ENCODE measurements at places on chromosomes 3 and 15.

DNA sequence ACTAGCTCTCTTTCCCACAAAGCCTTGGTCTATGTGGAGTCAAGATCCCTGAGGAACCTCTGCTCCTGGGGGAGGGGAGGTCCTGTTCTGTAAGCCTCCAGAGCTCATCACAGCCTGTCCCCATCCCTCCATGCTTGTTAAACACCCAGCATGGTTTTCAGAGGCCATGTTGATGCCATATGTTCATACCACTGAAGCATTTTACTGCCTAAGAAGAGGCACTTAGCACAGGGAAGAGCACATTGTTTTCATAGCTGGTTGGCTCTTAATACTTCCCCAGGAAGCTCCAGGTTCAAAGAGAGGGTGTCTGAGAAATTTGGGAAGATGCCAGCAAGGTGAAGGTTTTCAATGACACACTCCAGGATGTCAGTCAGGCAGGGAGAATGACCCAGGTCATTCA lies 25.6 kb downstream of the CPNE4 start:
- DNase-seq, result no peak

GRCh38 chr3:27354588-27355203 lies 14.5 kb downstream of the NEK10 start:
- no peak for DNase-seq

DNA sequence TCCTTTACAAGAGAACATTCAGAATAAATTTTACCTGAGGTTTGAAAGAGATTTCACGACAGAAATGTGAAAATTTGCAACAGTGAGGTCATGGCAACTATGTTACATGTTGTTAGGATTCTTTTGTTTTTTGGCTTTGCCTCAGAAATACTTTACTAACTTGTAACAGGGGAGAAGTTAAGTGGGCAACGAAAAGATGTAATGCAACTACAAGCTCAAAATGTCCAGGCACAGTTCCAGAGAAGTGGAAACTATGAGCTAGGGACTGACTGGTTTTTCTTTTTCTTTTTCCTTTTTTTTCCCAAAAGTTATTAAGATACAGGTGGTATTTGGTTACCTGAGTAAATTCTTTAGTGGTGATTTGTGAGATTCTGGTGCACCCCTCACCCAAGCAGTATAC lies 111.5 kb upstream of the PPP2R3A start:
- DNase-seq, result no peak

DNA sequence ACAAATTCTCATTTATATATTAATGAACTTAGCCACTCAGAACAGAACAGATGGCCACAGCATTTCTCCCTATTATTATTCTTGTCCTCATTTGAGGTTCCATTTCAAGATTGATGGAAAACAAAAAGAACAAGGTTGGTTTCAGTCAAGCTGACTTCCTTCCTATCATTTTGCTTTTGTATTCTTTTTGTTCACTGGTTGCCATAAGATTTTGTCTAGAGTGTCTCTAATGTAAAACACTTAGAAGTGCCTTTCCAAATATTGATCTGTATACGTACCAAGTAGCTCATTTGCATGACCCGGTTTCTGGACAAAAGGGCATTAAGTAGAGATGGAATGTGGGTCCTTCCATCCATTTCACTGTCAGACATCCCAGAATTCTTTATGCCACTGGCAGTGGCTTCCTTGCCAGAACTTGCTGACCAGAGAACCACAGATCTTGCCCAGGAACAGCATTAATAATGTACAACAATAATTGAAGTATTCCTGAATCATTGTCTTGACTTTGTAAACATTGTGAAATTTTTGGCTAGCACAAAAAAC lies 63.8 kb downstream of the PEX5L start:
- DNase-seq, result no peak

DNA sequence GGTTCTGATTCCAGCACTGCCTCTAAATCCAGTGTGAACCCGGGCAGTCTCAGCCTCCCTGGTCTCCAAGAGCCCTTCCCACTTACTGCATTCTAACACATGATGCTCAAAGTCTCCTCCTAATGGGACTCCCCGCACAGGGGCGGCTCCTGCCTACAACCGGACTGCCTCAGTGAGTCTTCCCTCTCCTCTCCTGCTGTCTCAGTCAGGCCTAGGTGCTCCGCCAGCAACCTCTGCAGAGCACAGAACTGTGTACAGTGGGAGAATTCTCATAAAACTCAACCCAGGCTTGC lies 28.9 kb downstream of the TBC1D2B start:
- DNase-seq, result peak; percentile 44

DNA sequence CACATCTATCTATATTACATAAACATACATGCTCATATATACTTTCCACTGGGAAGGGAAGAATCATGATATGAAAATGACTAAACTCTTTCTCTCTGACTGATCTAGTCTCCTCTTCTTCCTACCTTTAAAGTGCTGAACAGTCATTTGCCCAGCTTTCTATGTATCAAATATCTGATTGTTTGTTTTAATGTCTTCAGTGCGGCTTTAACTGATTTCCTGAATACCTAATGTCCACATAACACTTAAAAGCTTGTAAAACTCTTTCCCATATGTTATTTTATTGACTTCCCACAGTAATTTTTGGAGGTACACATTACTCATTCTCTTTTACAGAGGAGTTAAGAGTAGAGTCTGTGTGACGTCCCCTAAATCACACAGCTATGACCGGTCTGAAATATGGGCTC lies 28.2 kb downstream of the CPOX start:
- no peak for DNase-seq

DNA sequence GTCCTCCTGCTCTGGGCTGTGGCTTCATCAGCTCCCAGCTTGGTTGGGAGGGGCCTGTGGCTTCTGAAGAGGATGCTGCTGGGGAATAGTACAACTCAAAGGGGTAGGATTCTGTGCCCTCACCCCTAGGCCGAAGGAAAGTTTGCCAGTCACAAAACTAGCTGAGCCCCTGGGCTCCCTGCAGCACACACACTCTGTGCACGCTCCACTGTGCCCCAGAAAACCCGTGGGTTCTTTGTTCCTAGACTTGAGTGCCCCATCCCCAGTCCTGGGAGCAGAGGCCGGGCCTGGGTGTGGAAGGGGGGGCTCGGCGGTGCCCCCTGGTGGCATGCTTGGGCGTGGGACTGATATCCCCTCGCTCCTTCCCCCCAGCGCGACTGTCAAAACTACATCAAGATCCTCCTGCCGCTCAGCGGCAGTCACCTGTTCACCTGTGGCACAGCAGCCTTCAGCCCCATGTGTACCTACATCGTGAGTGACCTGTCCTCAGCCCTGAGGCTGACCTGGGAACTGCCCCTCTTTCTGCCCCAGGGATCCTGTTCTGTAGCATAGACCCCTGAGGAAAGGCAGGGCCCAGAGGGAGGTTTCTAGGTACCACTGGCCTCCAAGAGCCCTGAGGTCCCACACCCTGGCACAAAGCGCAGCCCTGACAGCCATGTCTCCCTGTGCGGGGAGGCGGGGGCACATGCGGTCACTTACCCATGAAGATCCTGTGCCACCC lies 14.2 kb downstream of the CIB1 start:
- peak; percentile 74 for DNase-seq

- no peak for DNase-seq
Observed at GRCh38 chr15:70902107-70902506, 9.5 kb downstream of the LRRC49 start.

GRCh38 chr3:152314677-152315353 lies 46.1 kb downstream of the MBNL1 start:
- DNase-seq, result no peak

DNA sequence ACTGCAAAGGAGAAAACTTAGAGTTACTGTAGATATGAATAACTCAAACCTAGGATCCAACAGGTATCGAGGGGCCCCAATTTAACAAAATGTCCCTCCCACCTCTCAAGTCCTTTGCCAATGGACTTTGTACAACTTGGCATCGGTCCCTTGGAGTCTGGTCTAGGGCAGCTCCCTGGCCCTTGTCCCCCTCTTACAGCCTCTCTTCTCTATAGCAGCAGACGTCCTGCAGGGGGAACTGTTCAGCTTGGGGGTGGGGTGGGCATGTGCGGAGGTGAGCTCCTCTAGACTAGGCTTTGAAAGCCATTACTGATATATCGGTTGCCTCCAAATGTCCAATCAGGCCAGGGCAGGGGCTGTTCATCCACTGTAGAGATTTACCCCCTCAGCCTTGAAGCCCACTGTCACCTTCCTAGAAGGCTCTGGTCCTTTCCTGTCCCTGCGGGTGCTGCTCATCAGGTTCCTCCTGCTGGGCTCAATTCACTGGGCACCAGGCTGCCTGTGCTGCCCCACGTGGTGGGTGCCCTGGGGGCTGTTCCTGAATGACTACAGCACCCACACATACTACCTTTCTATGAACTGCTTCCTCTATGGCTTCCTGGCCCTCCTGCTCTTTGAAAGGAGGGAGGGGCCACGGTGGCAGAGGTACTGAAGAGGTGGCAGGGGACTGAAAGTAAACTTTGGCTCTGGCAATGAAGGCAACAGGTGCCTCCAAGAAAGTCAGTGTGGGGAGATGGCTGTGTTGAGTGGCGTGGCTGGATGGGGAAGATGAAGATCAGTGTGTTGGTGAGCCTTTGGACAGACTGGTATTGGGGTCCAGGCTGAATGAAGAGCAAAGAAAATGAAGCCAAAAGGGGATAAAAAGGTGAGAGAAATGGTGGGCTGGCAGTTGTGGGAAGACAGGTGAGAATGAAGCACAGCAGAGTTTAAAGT lies 78.8 kb upstream of the MEX3B start:
- no peak for DNase-seq

GRCh38 chr15:57667171-57667849 lies 39.2 kb upstream of the POLR2M start:
- no peak for DNase-seq

DNA sequence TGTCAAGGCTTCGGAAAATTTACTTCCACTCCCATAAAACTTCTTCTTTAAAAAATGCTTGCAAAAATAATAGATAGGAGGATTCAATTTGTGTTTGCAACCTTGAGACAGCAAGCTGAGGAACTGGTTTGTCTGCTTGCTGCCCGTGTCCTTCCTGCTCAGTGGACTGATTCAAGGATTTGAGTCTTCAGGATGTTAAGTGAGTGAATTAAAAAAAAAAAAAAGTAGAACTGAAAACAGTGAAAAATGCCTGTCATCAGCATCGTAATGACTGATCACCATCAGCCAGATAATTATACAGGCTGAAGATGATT lies 453.7 kb downstream of the FGF12 start:
- no peak for DNase-seq

- DNase-seq, result no peak
Observed at GRCh38 chr3:144289057-144289456, 317.4 kb downstream of the DIPK2A start.

DNA sequence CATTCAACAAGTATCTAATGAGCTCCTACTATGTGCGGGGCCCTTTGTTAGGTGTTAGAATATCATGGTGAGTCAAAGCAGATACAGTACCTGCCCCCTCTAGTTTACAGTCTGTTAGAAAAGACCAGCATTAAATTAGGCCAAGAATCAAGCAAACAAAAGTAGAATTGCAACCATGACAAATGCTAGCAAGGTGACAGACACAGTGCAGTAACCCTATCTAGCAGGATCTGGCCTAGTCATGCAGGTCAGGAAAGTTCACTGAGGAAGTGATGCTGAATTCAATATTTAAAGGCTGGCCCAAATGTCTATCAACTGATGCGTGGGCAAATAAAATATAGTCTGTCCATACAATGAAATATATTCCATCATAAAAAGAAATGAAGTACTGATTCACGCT lies 200.7 kb downstream of the RORA start:
- DNase-seq, result no peak

DNA sequence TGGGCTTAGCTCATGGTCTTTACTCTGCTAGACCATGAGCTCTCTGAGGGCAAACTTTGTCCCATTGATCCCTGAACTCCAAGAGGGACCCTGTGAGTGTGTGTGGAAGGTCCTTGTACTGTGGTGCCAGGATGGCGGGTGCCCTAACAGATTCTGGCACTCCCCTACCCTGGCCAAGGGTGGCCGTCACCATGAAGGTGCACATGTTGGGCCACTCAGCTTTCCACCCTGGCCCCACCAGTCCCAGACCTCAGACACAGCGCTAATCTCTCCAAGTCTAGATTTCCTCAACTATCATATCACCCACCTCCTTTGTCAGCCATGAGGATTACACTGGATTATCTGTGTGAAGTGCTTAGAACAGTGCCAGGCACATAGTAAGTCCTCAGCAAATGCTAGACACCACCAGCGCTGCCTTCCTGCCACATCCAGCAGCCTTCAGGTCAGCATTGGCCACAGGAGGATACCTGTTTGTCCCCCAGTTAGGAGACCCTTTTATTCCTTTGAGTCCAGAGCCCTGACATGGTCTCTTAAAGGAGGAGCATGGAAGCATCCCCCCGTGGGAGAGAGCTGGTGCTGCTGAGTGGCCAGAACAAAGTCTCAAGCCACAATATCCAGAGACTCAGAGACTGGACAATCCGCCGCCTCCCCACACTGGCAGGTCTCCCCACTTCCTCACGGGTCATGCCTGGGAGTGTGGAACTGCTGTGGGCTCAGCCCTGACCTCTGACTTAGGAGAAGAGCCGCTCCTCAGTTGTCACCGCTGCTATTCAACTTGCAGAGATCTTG lies 44.5 kb upstream of the SLCO2A1 start:
- DNase-seq, result no peak

DNA sequence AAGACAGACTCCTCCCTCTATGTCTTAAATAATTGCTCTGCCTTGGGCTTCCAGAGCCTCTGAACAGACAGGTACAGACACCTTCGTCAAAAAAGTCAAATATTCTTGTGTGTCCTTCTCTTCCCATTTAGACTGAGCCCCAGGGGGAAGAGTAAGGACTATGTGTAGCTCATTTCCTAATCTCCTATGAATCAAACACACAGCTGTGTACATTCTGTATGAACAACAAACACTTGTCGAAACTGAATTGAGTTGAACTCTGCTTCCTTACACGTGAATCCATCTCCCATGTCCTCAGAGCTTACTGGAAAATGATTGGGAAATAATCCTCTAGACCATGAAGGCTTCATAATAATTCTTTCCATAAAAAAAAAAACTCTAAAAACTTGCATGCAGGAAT lies 80.8 kb downstream of the MOBP start:
- DNase-seq, result no peak

DNA sequence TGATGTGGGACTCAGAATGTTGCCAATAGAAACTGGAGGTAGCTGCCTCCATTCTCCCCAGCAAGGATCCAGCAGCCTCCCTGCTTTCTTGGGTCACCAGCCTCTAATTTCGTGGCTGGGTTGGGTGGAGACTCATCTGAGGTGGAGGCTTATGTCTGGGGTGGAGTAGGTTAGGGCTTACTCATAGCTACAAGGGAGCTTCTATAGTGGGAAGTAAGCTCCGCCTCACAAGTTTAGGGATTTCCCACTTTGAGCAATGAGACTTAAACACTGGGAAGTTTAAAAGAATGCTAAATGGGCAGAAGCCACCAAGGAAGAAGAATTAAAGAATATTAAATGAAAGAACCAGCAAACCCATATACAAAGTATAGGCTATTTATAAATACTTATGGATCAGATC lies 63.8 kb downstream of the GJD2 start:
- DNase-seq, result no peak

DNA sequence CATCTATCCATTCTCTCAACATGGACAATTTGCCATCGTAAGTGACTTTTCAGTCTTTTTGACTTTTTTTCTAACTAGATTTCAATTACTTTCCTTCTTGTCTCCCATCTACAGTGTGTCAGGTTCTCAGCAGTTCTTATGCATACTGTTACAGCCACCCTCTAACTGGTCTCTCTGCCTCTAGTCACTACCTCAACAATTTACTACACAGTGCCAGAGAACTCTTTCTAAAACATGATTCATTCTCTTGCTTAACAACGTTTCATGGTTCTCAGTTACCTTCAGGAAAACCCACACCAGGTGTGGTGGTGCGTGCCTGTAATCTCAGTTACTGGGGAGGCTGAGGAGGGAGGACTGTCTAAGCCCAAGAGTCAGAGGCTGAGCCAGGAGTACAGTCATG lies 95.4 kb downstream of the DIPK2A start:
- no peak for DNase-seq
